NCI-H1436 (cell line): ENCODE measurements at places on chromosomes 3 and 15.
A peak's percentile ranks its signal among the peaks of the same experiment; 100 is the strongest.

- DNase-seq: no peak
Measured at GRCh38 chr3:25125201-25125600, 302.9 kb upstream of the RARB start.

DNA sequence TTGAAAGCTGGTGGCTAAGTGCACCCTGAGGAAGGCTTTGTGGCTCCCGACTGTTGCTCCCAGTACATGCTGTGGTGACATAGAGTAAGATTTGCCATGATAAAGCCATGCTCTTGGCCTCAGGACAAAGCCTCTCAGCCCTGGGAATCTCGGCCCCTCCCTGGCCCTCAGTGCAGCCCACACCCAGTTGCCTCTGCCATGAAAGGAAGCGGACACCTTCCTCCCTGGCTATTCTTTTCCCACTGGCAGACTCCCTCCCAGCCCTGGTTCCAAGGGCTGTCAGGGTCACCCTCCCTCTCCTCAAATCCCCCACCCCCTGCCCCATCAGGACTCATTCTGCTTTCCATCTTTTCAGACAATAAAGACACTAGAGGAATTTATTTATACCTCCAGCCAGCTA is 119.8 kb upstream of the NEO1 start:
- DNase-seq: no peak

GRCh38 chr3:119457246-119457645 is 6.2 kb downstream of the TMEM39A start:
- no peak for DNase-seq

GRCh38 chr3:195762249-195762585 is 41.4 kb downstream of the MUC20 start:
- no peak for DNase-seq

GRCh38 chr15:57554812-57555179 is 36.9 kb upstream of the MYZAP start:
- no peak for DNase-seq

DNA sequence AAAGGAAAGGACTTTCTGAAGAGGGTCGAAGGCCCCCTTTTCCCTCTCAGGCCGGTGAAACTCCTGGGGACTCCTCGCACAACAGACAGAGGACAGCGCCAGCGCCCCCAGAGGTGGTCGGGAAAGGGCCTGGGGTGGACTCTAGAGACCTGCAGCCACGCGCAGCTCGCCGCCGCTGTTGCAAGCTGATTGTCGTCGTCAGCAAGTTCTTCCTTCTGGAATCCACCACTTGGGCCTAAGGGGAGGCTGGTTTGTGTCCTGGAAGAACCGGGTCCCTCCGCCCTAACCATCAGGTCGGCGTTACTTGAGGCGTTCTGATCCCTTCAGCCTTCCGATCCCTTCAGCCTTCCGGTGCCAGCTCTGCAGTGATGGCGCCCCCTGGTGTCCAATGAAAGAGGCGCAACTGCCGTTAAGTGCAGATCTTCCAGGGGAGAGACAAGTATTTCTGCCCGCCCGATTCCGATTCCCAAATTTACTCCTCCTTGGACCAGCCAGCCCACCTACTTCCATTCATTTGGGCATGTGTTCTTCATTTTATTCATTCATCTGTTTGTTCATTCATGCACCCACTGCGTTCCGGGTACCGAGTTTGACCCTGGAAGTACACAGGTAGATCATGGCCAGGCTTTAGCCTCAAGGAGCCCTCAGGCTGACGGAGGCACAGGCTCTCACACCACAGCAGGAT is 77.2 kb upstream of the SLC6A11 start:
- peak; percentile 37 for DNase-seq

- no peak for DNase-seq
Measured at GRCh38 chr3:114435386-114436115, 141.7 kb downstream of the TIGIT start.
